ENCODE measurements at places on chromosomes 5 and 9.

GRCh38 chr9:36559036-36559695 is 13.5 kb upstream of the MELK start:
- DNase-seq: no peak

- no peak for DNase-seq
These were observed 49.4 kb upstream of the COL5A1 start for GRCh38 chr9:134592018-134592818.

DNA sequence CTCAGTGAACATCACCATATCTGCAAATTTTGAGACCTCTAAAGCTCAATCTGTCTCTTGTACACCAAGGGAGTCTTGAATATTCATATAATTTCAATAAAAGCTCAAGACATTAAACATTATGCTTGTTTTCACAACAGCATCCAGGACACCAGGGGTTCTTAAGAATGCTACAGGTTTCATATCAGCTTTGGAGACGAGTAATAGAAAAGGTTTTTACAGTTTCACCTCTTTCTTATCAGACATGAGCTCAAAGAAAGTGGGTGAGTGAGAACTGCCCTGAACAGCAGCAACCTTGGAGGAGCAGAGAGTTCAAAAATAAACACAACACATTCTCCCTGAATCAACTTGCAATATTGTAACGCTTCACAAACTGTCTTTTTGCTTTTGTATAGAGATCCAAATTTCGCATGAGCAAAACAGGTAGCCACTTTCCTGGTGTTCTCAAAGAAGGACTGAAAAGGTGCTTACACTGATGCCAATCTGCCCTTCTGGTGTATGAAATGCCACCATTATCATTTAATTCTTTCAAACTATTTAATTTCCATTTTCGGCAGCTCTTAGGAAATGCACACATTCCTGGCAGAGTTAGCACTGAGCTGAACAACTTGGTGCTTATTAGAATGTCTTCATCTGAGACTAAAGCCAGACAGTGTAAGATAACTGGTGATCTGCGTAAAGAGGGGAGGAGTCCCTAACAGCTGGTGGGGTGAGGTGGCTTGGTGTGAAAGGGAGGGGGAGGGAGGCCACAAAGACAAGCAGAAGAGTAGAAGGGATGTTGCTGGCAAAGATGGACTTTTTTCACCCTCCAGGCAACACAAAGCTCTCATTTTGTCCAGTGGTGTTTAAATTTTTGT is 535.3 kb downstream of the PDE4D start:
- DNase-seq: no peak

DNA sequence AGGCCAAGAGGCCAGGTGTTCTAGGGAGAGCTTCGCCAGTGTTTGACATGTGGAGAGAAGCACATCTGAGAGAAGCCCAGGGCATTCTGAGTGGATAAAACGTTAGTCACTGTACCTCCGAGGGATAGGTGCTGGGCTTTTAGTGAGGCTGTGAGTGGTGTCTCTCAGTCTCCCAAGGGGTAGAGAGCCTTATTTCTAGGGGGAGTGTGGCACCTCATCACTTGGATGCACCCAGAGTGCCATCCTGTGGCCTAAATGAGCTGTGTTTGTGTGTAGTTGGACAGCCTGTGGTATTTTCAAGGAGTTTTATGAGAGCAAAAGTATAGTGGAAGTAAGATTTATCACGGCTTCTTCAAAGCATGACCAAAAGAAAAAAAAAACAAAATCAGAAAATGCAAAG is 1046.9 kb upstream of the WWC1 start:
- no peak for DNase-seq

DNA sequence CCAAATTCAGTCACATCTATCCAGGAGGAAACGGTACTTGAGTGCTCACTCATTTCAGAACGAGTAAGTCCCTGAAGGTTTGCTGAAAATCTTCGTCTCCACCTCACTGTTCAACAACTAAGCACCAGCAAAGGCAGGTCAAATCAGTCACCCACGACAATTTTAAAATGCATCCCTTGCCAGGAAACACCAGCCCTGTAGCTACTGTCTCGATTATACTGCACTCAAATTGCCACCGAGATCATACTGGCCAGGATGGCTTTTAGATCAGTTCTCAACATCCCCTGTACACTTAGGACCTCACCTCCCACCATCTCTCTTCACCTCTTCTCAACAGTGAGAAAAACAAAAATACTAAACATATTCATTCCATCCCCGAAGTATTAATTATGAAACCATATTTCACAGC is 298.6 kb downstream of the AGTPBP1 start:
- DNase-seq: no peak

DNA sequence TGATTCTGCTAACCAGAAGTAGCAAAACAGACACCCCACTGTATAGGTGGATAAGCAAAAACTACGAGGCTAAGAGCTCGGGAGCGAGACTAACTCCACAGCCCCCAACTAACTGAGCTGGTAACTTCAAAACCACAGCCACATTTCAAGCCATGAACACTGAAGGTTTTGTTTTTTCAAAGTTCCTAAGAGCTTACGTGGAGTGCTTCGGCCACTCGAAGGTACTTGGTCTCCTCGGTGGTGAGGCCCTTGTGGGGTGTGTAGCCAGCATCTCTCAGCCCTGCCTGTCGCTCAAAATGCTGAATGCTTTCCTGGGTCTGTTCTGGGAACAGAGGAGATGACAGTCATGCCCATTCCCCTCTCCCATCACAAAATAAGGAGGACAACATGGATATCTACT is 11.1 kb downstream of the KIAA1191 start:
- DNase-seq: no peak

Data from bronchial epithelial cell (primary cell).